ENCODE measurements at places on chromosomes 7 and 10.

DNA sequence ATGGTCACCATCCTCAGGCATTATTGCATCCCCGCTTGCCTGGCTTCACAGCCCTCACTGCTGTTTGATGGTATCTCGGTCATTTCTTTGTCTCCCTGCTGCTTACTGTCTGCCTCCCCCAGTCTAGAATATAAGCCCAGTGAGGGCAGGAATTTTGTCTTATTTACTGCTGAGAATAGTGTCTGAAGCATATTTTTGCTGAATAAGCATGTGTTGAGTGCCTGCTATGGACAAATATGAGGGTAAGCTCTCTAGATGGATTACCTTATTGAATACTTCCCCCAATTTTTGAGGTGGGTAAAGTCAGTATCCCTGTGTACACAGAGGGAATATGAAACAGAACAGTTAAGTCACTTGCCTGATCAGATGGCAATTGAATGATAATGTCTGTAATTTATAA is 36.5 kb upstream of the CABCOCO1 start:
- DNase-seq = no peak

DNA sequence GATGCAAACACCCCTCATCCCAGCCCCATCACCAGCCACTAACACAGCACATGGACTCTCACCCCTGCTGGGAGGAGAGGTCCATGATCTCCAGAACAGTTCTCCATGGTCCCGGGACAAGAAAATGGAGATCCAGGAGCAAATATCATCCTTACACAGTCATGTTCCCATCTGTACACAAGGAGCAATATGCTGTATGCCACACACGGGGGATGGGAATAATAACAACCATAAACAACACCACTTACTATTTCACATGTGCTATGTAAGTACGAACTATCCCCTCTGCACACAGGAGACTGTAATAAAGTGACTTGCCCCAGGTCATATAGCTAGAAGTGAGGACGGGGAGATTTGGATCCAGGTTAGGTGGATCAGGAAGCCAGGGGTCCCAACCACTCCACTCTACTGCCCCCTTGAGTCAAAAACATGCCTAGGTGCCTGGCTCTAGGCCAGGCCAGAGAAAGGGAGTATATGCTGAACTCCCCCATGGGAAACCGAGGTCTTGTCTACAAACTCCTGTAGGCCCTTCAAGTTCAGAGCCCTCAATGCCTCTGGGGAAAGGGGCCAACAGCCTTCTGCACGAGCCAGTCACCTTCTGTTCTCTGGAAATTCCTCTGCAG is 34.1 kb downstream of the LRRC20 start:
- no peak for DNase-seq

- no peak for DNase-seq
These were observed 156.3 kb downstream of the PHF14 start for GRCh38 chr7:11130012-11130411.

- DNase-seq = no peak
These were observed at the start of gene C10orf62 for GRCh38 chr10:97589479-97589878. Gene C10orf62 (plus strand): TSS chr10:97589721. CDS start chr10:97589898, 177 bp downstream.

GRCh38 chr10:90775351-90776028 is 82.3 kb downstream of the HTR7 start:
- no peak for DNase-seq

- DNase-seq = no peak
These were observed 950 bp upstream of the GCC1 start for GRCh38 chr7:127586346-127586745.

GRCh38 chr10:44864051-44864450 is 47.1 kb upstream of the TMEM72 start:
- no peak for DNase-seq

DNA sequence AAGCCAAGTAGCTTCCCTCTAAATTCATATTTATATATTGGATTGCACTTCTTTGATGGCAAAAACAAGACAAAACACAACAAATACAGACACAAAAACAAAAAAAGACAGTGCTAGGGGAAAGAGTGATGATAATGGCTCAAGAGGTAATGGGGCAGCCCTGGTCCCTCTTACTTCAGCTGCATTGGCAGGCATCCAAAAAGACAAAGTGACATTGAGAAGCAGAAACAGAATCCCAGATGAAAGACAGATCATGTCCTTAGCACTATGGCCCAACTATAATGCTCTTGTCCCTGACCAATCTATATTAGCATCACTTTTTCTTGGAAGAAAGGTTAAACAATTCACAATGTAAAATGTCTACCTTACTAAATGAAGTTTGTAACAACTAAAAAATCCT is 76.2 kb downstream of the GPR85 start:
- no peak for DNase-seq

- no peak for DNase-seq
These were observed 7.2 kb downstream of the TNS3 start for GRCh38 chr7:47574482-47575329.

GRCh38 chr10:7945034-7945433 is 109.5 kb upstream of the GATA3 start:
- no peak for DNase-seq

DNA sequence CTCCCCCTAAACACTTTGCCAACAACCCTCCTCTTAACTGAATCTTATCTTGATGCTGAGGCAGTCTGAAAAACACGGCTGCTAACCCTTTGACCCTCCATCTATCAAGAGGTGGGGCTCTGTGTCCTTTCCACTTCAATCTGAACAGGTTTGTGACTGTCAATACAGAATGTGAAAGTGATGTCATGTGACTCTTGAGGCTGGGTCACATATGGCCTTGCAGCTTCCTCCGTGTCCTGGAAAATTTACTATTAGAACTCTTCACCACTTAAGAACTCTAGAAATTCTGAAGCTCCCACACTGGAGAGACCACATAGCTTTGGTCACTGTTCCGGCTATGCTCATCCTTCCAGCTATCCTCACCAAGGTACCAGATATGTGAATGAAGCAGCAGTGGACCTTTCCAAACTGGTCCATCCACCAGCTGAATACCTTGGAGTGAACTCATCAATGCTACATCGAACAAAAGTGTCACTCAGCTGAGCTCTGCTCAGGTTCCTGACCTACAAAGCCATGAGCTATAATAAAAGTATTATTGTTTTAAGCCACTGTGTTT is 30.7 kb upstream of the ASAH2 start:
- no peak for DNase-seq

DNA sequence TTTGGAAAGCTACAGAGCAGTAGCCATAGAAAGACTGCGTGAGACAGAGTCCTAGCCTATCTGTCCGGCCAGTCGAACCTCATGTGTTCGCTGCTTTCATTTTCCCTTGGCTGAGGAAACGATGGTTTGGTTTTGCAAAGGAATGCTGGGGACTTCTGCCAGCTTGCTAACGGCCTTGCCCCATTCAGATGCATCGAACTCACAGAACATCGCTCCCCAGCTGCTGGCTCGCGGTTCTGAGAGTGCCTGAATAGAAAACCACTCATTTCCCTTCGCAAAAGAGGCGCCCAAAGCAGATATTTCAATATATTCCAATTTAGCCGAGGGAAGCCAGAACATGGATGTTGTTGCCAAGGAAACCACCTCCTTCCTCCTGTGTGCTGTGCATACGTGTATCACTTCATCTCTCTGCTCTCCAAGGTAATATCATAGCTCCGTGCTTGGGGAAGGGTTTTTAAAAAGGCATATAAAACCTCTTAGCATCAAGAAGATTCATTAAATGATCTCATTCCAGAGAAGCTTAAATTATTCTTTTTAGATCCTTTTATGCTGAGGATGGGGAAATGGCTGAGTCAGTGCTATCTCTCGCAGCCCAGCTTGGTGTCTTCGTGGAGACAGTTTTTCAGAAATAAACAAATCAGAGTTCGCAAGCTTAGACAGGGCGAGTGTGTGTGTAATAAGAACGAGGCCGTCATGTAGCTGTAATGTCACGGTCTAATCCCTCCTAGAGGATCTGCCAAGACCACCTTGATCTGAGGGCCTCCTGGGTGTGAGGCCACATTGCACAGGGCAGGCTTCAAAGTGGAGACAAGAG is 215.2 kb downstream of the RPS24 start:
- DNase-seq = no peak

DNA sequence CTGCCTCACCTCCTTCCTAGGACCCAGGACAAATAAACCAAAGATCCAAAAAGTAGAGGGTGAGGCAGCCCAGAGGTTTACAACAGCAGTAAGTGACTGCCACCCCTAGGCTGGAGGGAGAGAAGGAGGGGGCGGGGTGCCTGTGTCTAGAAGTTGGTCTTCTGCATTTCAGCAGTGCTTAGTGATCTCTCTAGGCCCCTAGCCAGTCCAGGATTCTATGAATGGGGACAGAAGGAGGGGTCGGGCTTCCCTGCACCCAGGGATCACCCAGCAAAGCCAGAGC is 62.8 kb upstream of the KDM7A start:
- no peak for DNase-seq

GRCh38 chr10:95558593-95559320 is 2.4 kb downstream of the SORBS1 start:
- DNase-seq = no peak

DNA sequence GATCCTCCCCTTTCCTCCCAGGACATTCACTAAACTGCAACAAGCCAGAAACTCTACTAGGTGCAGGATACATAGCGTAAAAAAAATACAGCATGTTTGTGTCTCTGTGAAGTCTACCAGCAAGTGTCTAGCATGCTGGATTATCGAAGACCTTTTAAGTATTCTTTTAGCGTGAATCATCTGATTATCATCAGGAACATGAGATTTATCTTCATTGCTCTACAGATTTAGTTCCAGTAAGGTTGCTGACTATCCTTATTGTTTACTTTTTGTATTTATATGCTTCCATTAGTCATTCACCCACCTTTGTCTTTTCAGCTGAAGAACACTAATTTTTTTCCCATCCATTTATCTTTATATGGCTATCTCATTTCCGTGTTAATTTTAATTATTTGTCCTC is 62.8 kb downstream of the PDZD8 start:
- DNase-seq = no peak

GRCh38 chr10:21989453-21990154 is 13.9 kb downstream of the DNAJC1 start:
- peak; percentile 37 for DNase-seq

DNA sequence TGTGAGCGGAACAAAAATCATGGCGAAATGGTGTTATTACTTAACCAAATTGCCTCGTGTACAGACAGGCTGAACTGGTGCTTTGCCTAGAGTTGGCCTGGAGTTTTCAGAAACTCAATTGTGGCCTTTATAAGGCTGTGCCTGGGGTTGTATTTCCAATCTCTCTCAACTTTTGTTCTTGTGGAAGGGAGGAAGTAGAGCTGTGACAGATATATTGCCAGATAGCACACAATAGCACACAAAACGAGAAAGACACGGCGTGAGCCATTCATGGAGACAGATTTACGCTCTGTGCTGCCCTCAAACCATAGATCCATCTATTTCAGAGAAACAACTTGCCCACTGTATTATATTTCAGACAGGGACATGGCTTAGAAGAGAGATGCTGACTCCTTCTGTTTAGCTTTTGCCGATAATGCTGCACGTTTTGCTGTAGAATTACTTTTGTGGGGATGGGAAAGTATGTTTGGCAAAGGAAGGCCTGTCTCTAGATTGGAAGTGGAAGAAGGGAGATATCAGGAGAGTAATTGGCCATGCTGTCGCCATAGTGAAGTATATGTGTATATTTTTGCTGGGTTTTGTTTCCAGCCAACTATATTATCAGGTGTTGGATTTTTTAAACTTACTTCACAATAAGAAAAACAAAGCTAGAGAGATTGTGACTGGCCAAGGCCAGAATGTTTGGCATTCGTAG is 80.4 kb downstream of the AUTS2 start:
- DNase-seq = no peak

- no peak for DNase-seq
These were observed 324.0 kb upstream of the POT1 start for GRCh38 chr7:125253452-125254190.

DNA sequence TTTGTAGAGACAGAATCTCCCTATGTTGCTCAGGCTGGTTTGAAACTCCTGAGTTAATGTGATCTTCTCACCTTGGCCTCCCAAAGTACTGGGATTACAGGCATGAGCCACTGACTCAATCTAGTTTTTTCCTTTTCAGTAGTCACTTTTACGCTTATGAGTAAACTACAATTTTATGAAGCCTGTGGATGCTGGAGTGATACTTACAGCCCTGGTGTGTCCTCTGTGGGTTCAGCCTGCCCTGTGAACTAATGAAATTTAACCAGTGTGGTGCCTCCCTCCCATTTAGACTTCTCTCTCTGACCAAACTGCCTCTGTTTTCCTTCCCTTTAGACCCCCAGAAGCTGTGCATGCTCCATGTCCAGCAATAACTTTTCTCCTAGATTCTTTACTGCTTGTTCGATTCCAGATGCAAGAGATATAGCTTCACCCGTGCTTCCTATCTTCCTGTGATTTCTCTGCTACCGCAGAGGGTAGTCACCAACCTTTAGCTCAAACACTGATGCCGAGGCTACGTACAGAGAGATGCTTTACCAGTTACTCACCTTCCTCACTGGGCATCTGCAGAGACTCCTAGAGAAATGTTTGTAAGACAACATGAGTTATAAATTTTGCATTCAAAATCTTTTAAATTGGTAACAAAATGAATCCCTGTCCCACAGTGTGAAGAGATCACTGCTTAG is 90.8 kb downstream of the KIAA1217 start:
- no peak for DNase-seq

GRCh38 chr10:114714281-114714741 is 56.2 kb upstream of the ABLIM1 start:
- DNase-seq = no peak

DNA sequence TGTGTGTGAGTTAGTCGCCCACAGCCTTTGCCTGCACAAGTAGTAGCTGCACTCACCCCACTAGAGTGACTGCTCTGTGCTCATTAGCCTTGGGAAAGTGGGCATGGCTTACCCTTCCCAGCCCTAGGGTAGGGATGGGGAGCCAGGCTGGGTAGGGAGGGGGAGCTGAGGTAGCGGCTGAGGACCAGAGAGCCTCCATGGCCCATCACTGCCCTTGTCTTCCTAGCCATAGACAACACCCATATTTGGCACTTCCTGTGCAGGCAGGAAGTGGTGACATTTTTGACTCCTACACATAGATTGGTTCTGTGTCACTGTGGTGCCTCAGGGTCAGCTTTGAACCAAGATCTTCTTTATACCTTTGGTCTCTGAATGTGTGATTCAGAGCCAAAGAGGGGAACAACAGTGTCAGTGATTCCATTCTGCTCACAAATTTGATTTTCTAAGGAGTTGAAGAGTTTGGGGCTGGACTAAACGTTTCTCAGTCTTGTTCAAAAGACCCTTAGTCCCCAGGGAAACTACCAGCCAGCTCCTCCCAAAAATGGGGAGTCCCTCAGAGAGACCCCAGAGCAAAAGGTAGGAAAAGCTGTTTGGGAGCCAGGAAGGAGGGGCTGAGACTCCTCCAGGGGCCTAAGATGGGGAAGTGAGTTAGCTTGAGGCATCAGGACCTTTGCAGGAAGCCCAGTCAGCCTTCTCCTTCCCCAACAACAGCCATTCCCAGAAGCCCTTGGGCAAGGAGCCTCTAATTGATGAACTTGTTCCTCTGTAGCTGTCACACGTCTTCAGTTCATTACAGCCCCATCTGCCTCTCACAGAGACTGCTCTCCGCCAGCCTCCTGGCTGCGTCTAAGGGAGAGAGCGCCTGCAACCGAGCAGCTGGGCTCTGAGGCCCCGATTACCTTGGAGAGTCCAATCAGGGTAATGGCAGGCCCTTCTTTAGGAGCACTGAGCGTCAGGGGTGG is 135.0 kb downstream of the CDH23 start:
- DNase-seq = no peak

GRCh38 chr10:92572362-92573090 is 1.4 kb downstream of the IDE start:
- DNase-seq = no peak
